ENCODE measurements at places on chromosomes 1 and 21.

DNA sequence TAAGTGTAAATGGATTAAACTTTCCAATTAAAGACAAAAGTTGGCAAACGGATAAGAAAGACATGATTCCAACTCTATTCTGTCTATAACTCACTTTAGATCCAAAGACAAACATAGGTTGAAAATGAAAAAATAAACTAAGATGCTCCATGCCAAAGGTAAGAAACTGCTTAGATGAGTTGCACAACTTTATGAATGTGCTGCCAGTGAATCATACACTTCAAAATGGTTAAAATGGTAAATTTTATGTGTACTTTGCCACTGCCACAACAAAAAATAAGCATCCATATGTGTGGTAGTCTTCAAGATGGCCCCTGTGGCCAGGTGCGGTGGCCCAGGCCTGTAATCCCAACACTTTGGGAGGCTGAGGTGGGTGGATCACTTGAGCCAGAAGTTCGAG, 45.0 kb downstream of the NSL1 start:
- DNase-seq, result no peak

GRCh38 chr1:215416497-215416896, 150.6 kb upstream of the KCTD3 start:
- DNase-seq, result no peak

DNA sequence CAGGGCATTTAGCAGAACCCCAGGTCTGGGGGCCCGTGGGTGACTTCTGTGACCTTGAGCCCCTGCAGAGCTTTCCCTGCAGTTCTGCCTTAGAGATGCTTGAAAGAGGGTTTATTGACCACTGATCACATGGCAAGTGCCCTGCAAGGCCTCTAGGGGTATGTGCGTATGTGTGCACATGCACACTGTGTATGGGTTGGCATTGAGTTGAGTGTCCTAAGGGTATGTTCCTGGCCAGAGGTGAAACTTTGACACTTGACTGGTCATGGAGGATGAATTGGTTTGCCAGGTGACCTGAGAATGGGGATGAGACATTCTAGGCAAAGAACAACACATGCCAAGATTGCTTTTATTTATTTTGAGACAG, 17.1 kb downstream of the NUDC start:
- no peak for DNase-seq

- DNase-seq, result no peak
Observed at GRCh38 chr1:235902677-235903542, 36.2 kb upstream of the LYST start.

GRCh38 chr1:157274698-157275534, 136.7 kb upstream of the ETV3 start:
- DNase-seq, result no peak

- no peak for DNase-seq
Observed at GRCh38 chr1:55480029-55480795, 265.0 kb upstream of the USP24 start.

GRCh38 chr1:23692308-23692871, 784 bp downstream of the RPL11 start:
- no peak for DNase-seq

DNA sequence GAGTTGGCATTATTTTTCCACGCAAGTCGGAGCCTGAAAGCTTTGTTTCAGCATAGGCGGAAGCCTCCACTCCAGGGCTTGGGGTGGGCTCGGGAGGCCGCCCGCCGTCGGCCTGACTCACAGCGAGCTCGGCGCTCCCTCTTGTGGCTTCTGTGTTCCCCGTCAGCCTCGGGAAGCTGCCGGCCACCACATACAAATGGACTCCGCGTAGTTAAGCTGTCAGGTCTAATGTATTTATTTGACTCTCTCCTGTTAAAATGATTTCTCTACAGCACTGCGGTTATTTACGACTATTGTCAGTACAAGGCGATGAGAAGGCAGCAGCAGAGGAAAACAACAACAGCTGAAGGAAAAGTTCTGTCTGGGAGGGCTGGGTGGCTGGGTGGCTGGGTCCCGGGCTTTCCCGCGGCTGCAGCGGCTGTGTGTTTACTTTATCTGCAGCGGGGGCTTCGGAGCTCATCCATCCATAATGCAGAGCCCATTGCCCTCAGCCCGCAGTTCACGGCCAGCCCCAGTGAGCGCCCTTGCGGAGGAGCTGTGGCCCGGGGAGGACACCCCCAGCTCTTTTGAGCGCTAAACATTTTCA, 375.7 kb upstream of the CAMK1G start:
- peak; percentile 5 for DNase-seq

DNA sequence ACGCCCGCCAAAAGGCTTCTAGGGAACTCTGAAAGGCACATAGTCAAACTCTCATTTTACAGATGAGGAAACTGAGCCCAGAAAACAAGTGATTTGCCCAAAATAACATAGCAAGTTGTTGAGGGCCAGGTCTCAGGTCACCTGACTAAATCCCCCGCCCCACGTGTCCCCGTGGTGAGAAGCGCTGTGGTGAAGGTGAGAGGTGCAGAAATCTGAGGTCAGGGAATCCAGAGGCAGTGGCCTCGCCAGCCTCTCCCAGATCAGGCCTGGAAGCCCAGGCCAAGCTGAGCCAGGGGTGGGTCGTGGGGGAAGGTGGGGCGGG, 5.1 kb downstream of the HDGF start:
- no peak for DNase-seq

- no peak for DNase-seq
Observed at GRCh38 chr21:38140207-38140903, 116.4 kb upstream of the KCNJ15 start.

DNA sequence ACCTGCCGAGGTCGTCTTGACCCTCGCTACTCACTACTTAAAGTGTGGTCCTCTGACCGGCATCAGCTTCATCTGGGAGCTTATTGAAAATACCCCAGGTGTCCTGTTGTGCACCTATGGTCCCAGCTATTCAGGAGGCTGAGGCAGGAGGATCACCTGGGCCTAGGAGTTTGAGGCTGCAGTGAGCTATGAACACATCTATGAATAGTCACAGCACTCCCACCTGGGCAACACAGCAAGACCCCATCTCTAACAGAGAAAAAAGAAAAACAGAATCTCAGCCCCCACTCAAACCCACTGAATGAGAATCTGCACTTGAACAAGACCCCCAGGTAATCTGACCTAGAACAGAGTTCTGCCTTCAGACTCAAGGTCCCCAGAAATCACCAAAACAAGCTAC, 8.7 kb upstream of the OLIG1 start:
- no peak for DNase-seq

GRCh38 chr21:29504751-29505321, 206.1 kb downstream of the BACH1 start:
- DNase-seq, result no peak

DNA sequence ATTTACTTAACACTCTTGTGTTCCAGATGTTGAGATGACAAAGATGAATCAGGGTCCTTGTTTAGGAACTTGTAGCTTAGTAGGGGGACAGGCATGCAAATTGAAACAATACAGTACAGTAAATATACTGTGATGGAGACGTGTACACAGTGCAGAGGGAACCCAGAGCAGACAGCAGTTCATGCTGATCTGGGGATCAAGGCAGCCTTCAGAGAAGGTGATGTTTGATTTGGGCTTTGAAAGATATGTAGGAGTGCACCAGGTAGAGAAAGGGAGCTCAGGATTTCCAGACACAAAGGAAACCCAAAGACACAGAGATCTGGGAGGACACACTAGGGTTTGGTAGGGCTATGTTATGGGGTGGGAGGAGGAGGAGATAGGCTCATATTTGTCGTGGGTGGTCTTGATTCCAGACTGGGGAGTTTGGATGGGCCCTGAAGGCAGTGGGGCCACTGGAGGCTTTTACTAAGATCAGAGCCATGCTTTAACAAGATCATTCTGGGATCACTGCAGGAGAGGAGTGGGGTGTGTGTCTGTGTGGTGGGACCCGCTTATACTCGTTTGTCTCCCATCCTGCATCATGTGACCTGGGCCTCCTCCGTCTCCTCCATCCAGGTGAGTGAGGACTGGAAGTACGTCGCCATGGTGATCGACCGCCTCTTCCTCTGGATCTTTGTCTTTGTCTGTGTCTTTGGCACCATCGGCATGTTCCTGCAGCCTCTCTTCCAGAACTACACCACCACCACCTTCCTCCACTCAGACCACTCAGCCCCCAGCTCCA, 7.8 kb downstream of the CHRNB2 start:
- DNase-seq, result no peak

GRCh38 chr1:150973836-150974579, 627 bp downstream of the CERS2 start:
- peak; percentile 20 for DNase-seq

DNA sequence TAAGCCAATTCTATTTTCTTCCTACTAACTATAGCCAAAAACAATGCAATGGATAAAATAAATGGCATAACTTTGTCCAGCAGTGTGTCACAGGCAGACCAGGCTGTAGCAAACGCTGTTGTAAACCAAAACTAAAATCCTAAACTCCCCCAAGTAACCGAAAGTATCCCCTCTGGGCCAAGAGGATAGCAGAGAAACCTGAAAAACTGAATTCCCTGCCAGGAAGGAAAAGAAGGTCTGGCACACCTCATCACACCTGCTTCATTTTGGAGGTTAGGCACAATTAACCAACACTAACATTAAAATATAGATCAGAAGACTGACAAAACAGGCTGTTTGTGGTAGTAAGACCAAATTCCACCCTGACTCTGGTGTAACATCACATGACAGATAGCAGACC, 356.8 kb upstream of the C1orf87 start:
- DNase-seq, result no peak

GRCh38 chr1:24244519-24245268, 57.6 kb upstream of the IFNLR1 start:
- no peak for DNase-seq

DNA sequence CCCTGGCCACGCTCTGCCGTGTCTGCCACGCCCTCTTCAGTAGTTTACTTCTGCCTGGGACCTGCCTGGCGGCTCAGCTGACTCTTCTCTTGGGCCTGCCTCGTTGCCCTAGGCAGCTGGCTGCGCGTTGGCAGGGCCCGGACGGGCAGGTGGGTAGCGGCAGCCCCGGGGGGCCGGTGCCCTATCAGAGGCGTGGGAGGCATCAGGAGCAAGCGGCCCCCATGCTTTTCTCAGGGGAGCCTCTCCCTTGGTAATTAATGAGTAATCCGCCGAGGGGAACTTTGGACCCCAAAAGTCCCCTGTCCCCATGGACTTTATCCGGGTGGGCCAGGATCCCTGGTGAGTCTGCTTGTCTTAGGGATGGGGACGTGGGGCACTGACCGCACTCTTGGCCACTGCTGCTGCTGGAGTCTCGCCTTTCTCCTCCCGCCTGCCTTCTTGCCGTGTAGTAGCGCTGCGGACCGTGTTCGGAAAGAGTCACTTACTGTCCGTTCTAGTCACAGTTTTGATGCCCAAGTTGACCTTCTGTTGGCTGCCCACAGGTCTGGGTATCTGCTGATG, 22.7 kb downstream of the SKI start:
- no peak for DNase-seq

DNA sequence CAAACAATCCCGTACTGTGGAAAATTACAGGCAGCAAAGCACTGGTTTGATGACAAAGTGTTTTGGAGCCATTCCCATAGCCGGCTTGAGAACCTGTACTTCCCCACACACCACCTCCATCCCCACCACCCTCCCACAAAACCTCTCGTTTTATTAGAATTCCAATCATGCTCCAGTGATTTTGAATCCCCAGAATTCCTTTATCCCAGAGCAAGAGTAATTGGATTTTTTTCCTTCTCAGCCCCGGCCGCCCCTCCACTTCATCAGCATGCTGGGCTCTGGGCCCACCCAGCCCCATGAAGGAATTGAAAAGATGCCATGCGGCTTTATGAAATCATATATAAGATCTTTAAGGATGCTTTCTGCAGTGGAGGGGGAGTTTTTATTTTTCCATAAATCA, 136.6 kb downstream of the OMA1 start:
- DNase-seq, result no peak

GRCh38 chr1:181345146-181345545, 138.2 kb upstream of the CACNA1E start:
- no peak for DNase-seq

- DNase-seq, result peak; percentile 6
Observed at GRCh38 chr1:65148548-65149350, 746 bp downstream of the AK4 start.

GRCh38 chr21:34877485-34878128, 171.5 kb downstream of the RUNX1 start:
- DNase-seq, result no peak

- DNase-seq, result no peak
Observed at GRCh38 chr1:168824418-168825065, 95.5 kb upstream of the DPT start.

GRCh38 chr1:42221952-42222606, 57.5 kb upstream of the GUCA2A start:
- DNase-seq, result no peak

GRCh38 chr1:161723459-161724141, 2.3 kb downstream of the FCRLB start:
- no peak for DNase-seq

DNA sequence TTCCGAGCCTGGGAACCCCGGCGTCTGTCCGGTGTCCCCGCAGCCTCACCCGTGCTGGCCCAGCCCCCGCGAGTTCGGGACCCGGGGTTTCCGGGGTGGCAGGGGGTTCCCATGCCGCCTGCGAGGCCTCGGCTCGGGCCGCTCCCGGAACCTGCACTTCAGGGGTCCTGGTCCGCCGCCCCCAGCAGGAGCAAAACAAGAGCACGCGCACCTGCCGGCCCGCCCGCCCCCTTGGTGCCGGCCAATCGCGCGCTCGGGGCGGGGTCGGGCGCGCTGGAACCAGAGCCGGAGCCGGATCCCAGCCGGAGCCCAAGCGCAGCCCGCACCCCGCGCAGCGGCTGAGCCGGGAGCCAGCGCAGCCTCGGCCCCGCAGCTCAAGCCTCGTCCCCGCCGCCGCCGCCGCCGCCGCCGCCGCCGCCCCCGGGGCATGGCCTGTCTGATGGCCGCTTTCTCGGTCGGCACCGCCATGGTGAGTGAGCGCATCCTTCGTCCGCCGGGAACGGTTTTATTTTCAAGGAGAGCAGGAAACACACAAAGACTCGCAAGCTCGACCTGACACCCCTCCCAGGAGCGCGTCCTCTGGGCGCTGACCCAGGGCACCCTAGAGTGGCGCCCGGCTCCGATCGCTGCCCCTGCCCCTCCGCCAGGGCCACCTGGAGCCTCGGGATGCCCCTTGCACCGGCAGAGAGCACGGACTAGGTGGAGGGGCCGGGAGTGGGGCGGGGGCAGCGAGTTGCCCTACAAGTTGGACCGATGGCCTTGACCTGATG, at the start of gene ABCG1:
ABCG1 (plus strand) TSS at position 305 of the 770 bp plus-strand sequence; CDS start at position 428, 123 bp downstream.
- no peak for DNase-seq

GRCh38 chr1:208088319-208088718, 155.9 kb downstream of the PLXNA2 start:
- DNase-seq, result no peak

- no peak for DNase-seq
Observed at GRCh38 chr1:181135437-181135731, 46.9 kb downstream of the IER5 start.

DNA sequence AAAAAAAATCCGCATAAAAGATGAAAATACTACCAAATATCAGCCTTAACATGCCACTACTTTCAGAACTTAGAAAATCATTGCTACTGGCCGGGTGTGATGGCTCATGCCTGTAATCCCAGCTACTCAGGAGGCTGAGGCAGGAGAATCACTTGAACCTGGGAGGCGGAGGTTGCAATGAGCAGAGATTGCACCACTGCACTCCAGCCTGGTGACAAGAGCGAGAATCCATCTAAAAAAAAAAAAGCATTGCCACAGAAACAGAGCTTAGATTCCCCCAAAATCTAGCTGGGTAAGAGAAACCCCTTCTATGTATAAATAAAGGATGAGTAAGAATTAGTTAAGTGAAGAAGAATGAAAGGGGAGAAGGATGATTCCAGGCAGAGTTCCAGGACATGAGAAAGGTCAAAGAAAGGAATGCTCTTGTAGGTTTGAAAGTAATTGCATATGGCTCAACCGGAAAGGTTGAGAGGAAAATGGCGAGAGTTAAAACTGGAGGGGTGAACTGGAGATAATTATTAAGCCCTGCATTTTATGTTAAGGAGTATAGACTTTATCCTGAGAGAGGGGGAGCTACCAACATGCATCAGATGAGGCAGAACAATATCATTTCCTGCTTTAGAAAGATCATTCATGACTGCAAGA, 19.7 kb upstream of the NRDC start:
- no peak for DNase-seq

Data from activated T-cell treated with anti-CD3 and anti-CD28 coated beads for 24 hours (primary cell).